Activated naive CD8-positive, alpha-beta T cell treated with anti-CD3 and anti-CD28 coated beads, Interleukin-2, amount 10 ng/mL, durations not matched to agents 7 days and 5 days (primary cell): ENCODE measurements at places on chromosomes 4 and X.

GRCh38 chr4:184942444-184943425, 75.6 kb upstream of the HELT start:
- DNase-seq = no peak

DNA sequence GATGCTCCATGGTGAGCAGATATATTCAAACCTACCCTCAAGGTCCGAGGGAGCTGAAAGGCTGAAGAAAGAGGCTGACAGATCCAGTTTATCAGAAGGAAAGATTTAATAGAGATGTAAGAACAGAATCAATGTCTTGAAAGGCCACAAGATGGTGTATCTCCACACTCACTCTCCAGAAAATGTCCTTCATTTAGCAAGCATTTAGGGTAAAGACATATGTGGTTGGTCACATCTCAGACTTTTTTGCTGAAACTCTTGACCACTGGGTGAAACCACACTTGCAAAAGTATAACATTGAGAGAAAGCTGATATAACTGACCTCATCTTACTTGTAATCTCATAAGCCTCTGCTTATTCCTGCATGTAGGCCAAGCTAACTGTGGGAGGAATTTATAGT, 745.8 kb upstream of the GALNTL6 start:
- no peak for DNase-seq

GRCh38 chr4:145523117-145523516, 41.5 kb downstream of the SMAD1 start:
- DNase-seq = no peak

GRCh38 chrX:123077631-123078030, 106.4 kb upstream of the GRIA3 start:
- no peak for DNase-seq

DNA sequence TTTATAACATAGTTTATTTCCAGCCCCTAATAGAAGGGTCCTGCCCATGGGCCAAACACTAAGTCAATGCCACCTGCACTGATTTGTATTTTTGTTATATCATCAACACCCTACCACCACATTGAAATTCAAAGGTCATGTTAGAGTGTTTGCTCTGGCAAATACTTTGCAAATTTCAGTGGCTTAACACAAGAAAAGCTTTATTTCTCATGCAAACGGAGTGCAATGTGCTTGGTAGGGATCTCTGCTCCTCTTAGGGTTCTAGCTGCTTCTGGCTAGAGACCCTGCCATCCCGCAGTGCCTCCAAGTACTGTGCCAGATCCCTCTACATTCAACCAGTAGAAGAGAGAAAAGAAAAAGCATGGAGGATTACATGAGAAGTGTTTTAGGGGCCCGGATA, 230.8 kb upstream of the TET2 start:
- DNase-seq = no peak

DNA sequence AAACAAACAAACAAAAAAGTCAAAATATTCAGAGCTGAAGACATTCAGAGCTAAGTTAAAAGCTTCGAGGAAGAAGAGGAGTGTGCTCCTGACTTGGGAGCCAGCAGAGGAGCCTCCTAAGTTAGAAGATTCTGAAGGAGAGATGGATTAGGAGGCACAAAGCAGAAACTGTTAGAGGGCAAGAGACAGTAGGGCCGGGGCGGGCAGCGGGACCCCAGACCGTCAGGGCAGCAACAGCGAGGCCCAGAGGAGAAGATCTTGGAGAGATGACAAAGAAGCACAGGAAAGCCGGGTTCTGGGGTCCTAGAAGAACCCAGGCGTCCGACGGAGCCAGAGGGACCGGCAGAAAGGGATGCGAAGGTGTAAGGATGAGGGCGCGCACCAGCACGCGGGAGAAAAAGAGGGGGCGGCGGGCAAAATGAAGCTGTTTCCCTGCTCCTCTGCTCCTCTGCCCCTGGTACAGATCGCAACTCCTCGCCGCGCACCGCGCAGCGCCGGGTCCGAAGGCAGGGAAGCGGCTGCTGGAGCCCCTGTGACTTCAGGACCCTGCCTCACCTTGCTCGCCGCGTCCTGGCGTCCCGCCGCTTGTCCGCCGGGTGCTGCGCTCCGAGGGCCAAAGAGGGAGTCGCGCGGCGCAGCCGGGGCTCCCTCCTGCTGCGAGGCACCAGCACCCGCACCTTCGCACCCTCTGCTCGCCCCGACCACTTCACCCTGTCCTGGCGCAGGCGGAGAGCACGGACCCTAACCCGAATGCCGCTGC, 477 bp downstream of the KLHL13 start:
- peak; percentile 36 for DNase-seq

GRCh38 chr4:101074326-101074725, 273.0 kb downstream of the PPP3CA start:
- no peak for DNase-seq

- no peak for DNase-seq
Measured at GRCh38 chrX:445727-446126, 59.0 kb upstream of the PPP2R3B start.

DNA sequence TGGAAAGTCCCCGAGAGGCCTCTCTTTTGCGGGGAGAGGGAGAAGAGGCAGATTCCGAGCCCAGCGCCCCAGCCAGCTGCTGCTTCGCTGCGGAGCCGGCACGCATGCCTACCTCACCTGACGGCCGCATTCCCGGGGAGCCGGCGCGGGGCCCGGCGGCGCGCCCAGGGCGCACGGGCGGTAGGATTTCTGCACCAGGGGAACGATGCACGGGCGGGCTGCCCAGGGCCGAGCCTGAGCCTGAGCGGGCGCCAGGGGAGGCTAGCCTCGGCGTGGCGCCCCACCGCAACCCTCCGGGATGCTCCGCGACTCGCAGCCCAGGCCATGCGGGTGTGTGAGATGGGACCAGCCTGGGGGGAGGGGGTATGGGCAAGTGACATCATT, 81.3 kb upstream of the SCML1 start:
- DNase-seq = peak; percentile 33

DNA sequence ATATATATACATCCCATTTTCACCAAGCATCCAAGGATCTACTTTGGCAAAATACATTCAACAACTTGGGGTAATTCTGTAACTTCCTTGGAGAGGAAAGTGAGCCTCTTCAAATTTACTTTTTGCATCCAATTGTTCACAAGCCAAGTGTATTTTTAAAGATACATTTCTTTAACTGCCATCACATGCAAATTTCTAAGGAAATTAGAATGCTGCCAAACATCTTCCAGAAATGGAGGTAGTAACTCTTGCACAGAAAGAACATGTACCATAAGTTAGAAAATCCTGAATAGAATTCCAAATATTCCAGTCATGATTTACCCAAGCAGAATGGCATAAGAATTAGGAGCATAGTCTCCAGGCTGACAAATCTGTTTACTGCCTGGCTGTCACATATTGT, 220.5 kb upstream of the NWD2 start:
- DNase-seq = no peak

- DNase-seq = no peak
Measured at GRCh38 chr4:10201381-10202223, 85.0 kb upstream of the WDR1 start.

- no peak for DNase-seq
Measured at GRCh38 chrX:150074175-150074574, 135.9 kb upstream of the EOLA2 start.
